ENCODE measurements at places on chromosomes 12 and 14.

DNA sequence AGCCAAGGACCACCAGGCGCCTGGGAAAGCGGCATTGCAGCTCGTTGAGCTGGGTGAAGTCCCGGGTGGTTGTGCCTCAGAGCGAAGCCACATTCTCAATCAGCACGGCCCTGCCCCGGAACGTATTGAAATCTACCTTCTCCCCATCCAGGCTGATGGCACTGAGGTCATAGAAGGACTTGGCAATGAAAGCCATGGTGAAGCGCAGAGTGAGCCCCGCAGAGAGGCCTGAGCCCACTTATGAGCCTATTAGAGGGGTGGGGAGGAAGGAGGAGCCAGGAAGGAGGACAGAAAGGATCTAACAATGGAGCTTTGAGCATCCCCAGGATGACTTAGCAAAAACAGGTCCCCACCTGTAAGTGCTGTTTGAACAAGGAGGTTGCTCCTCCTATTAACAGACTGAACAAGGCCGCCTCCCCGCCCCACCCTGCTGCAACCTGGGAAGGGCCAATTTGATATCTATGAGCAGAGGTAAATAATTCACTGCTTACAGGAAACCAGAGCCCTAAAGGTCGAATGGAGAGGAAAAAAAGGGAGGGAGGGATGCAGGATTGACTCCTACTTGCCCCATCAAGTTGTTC lies at the start of gene GPX2:
GPX2 (minus strand) TSS at position 215 of the 581 bp plus-strand sequence; CDS start at position 196, 19 bp downstream.
- no peak for DNase-seq

DNA sequence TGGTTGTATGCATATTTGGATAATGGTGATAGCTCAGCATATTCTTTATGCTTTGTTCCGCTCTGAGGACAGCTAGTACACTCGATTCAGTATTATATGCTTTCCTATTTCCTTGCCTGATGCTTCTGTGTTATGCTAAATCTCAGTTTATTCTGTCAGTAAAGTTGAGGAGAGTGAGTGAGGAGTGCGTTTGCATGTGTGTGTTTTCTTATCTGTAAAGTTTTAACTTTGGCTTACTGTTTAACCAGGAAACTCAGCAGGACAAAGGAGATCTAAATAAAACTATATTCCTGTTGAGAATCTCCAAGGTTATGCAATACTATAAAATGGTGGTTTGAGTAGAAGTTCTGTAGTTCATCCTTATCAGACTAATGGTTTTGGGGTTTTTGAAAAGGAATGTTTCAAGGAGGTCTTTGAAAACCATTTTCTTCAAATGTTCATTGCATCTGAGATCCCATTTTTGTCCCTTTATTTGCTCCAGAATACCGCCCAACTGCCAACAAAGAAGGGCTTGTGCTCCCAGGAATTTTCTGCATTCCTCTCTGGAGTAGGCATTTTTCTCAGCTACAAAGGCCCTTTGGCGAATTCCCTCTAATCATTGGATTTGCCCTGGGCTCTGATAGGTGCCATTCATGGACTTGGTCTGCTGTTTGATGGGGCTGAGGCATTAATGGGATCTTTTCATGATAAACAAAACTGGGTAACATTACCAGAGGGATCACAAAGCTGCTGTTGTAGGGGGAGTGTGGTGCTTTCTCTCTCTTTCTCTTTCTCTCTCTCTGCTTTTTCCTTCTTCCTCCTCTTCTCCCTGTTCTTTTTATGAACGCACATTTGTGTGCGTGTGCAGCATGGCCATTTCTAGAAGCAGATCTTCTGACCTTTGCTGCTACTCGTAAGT lies 71.7 kb downstream of the HMGA2 start:
- no peak for DNase-seq

DNA sequence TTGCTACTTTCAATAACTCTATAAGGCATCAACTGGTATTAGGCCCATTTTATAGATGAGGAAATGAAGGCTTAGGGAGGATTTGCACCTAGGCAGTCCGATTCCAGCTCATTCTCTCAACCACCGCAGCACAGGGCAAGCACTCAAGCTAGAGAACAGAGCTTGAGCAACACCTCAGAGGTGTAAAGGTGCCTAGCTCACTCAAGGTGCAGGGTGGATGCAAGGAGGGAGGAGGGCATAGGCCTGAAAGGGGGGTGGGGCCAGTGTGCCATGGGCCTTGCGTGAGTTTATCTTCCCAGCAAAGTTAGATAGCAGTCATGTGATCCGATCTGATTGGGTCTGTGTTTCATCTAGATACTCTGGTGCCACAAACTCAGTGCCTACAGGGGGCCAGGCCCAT lies 10.2 kb upstream of the EMP1 start:
- no peak for DNase-seq

DNA sequence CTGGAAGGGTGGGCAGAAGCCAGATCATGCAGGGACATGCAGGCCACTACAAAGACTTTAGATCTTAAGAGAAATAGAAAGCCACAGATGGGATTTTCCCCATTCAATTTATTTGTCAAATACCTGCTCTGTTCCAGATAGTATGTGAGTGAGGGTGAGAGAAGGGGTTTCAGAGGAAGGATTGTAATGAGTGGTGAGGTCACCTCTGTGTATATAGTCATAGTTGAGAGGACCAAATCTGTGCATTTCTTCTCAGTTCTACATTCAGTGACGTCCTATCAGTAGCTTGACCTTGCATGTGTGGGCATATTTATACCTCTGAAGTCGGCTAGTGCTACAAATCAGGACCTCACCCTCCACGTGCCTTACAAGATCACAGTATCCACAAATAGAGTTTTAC lies 31.2 kb upstream of the RBM19 start:
- no peak for DNase-seq

- DNase-seq: no peak
These were observed 64.7 kb upstream of the PTCSC3 start for GRCh38 chr14:36241183-36241582.

DNA sequence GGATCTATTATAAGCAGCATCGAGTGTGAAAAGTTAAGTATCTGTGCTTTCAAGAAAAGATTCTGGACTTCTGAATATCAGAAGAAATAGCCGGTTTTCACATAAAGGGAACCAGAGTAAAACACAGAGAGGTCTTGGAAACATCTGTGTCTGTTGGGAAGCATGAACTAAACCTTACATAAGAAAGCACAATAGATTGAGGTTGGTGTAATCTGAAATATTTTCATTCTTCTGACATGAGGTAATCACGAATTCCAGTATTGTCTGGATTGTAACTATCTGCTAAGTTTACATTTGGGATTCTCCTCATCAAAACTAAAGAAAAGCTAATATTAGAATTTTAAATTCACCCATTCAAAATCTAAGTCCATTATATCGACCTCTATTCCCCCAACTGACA lies 161.3 kb downstream of the CPNE8 start:
- DNase-seq: no peak

GRCh38 chr14:71061458-71061857 lies 154.2 kb downstream of the PCNX1 start:
- DNase-seq: no peak

GRCh38 chr12:18284386-18284785 lies 23.1 kb downstream of the PIK3C2G start:
- no peak for DNase-seq

- no peak for DNase-seq
These were observed 1.7 kb downstream of the KLHDC2 start for GRCh38 chr14:49769581-49770211.

- no peak for DNase-seq
These were observed 141.2 kb downstream of the SYNE2 start for GRCh38 chr14:63993992-63994391.

GRCh38 chr12:122421187-122421820 lies 1.2 kb downstream of the CLIP1 start:
- DNase-seq: peak; percentile 28
